Aortic smooth muscle cell (primary cell): ENCODE measurements at places on chromosomes 1 and 21. TPM values are rescaled to one million over a fixed set of nuclear protein-coding genes. Genes with fewer than 3 reads are reported as not detected.

Gene NT5C1A
- not detected in 2 replicates for total RNA-seq

Gene IGSF5
- not detected in 2 replicates for total RNA-seq

Gene S100A14
- total RNA-seq, result 0.25 and 0.26 TPM in 2 replicates

Gene PCP4
- total RNA-seq, result not detected in 2 replicates

Gene FAM78B
- 0.13 and 0.25 TPM in 2 replicates for total RNA-seq

Gene CENPL
- total RNA-seq, result 15.4 and 20.7 TPM in 2 replicates

Gene MYOC
- total RNA-seq, result 0.13 and 0.37 TPM in 2 replicates

Gene AADACL4
- total RNA-seq, result not detected in 2 replicates

Gene TPTE
- total RNA-seq, result not detected in 2 replicates
